ENCODE measurements at places on chromosomes 2 and 18. TPM values are rescaled to one million over a fixed set of nuclear protein-coding genes. Genes with fewer than 3 reads are reported as not detected.
A peak's percentile ranks its signal among the peaks of the same experiment; 100 is the strongest.

DNA sequence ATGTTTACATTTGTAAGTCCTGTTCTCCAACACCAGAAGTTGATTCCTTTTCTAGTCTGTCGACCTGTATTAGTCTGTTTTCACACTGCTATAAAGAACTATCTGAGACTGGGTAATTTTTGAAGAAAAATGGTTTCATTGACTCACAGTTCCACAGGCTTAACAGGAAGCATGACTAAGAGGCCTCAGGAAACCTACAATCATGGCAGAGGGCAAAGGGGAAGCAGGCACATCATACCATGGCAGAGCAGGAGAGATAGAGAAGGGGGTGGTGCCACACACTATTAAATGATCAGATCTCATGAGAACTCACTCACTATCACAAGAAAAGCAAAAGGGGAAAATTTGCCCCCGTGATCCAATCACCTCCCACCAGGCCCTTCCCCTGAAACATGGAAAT, 112.8 kb upstream of the MAP3K20 start:
- peak; percentile 93 for DNase-seq

The DNER gene
- 0.12 TPM for polyA plus RNA-seq

The IL36B gene
- not detected for polyA plus RNA-seq

GRCh38 chr18:58590254-58590653, 38.6 kb downstream of the ALPK2 start:
- DNase-seq: no peak

The FOXD4L1 gene
- polyA plus RNA-seq: not detected
